ENCODE measurements at places on chromosomes 1 and 21.
A peak's percentile ranks its signal among the peaks of the same experiment; 100 is the strongest.

- DNase-seq, result no peak
These were observed 148.4 kb upstream of the HMCN1 start for GRCh38 chr1:185585770-185586169.

DNA sequence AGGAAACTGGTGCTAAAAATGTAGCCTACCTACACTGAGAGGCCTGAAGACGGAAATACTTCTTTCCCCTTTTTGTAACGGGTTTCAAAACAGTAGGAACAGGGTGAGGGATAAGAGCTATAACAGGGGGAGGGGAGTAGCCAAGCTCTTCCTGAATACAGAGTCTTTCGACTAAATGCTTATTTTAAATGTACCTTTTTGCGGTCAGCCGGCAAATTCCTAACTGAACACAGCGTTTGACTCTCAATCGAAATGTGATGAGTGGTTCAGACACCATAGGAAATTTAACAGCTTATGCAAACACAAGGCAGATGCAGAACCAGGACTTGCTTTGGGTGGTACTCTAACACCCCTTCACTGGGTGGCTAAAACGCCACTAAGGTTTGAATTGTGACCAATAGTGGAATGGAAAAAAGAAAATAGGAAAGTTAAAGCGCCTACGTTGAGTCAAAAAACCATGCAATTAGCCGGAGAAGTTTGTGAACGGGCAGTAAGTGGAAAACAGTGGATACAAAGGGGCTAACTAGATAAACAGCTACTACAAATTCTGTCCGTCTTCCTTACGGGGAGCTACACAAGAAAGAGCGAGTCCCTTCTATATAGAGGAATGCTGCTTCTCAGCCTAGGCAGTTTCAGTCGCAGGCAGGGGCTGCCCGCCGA is 1.7 kb downstream of the EGLN1 start:
- no peak for DNase-seq

DNA sequence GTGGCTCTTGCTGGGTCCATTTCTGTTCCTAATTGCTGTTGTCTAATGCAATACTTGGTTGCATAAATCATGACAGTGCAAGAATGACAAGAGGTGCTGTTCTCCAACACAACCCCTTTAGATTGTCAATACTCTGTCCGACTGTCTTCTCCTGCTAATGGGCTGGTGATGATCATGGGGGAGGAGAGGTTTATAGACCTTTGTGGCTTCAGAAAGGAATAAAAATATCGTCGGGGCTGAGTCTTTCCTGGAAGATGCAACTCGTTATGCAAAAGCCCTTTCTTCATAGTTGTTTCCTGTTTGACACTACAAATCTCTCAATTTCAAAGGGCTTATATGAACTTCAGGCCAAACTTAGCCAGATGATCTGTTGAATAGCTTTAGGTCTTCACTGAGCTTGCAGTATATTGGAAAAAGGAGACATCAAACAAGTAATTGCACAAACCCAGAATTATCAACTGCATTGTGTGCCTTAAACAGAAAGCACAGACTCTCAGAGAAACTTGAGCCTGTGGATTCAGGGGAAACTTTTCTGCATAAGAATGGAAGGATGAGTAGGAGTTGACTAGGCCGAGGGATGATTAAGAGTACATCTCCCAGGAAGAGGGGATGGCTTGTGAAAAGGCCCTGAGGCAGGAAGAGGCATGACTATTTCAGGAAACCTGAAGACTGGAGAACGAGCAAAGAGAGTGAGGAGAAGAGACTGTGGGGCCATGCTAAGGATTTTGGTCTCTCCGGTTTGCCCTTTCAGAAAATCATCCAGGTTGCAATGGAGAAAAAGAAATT is 107.6 kb downstream of the TSEN15 start:
- DNase-seq, result no peak

- DNase-seq, result peak; percentile 69
These were observed 16.8 kb upstream of the STMN1 start for GRCh38 chr1:25922971-25923552.

DNA sequence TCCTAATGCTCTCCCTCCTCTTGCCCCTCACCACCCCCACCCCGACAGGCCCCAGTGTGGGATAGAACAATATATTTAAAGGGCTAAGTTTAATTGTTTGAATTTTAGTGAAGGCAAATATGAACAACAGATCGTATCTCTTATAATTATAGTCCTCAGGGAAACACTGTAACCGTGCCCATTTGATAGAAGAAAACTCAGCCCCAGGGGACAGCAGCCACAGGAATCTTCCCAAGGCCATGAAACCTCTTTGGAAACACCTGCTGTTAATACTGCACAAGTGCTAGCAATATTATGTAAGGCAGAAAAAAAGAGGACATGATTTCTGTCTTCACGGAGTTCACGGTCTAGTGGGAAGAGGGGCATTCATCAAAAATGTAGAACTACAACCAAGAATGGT is 142.2 kb downstream of the URB2 start:
- DNase-seq, result no peak

Data from H9 (cell line).